ENCODE measurements at places on chromosomes 16 and 17. TPM values are rescaled to one million over a fixed set of nuclear protein-coding genes. Genes with fewer than 3 reads are reported as not detected.

The LGALS9 gene
- total RNA-seq = 482 TPM

The CCDC78 gene
- 0.80 TPM for total RNA-seq

The HEATR9 gene
- total RNA-seq = not detected

The TBC1D3E gene
- not detected for total RNA-seq

The KCNAB3 gene
- total RNA-seq = 3.3 TPM

The PLEKHM1 gene
- total RNA-seq = 59.1 TPM

The CLEC18C gene
- 0.87 TPM for total RNA-seq

The NTN1 gene
- total RNA-seq = 4.0 TPM

The NACA2 gene
- not detected for total RNA-seq

The ARL5C gene
- not detected for total RNA-seq

The KRT14 gene
- total RNA-seq = not detected

The RNF157 gene
- total RNA-seq = 11.6 TPM

The MIEF2 gene
- 13.4 TPM for total RNA-seq

GRCh38 chr17:68886401-68886800 lies 68.8 kb downstream of the ABCA8 start:
- DNase-seq = no peak

GRCh38 chr16:81863630-81864352 lies 84.7 kb downstream of the PLCG2 start:
- no peak for DNase-seq

- no peak for DNase-seq
Measured at GRCh38 chr16:79041206-79041605, 559.3 kb downstream of the MAF start.

GRCh38 chr16:67708368-67708771 lies 10.7 kb downstream of the GFOD2 start:
- no peak for DNase-seq

- DNase-seq = no peak
Measured at GRCh38 chr16:4142268-4142667, 26.0 kb upstream of the ADCY9 start.

GRCh38 chr16:3761375-3762106 lies 44.2 kb upstream of the TRAP1 start:
- DNase-seq = no peak

- DNase-seq = no peak
Measured at GRCh38 chr16:75679366-75679765, 2.6 kb upstream of the CPHXL2 start.

DNA sequence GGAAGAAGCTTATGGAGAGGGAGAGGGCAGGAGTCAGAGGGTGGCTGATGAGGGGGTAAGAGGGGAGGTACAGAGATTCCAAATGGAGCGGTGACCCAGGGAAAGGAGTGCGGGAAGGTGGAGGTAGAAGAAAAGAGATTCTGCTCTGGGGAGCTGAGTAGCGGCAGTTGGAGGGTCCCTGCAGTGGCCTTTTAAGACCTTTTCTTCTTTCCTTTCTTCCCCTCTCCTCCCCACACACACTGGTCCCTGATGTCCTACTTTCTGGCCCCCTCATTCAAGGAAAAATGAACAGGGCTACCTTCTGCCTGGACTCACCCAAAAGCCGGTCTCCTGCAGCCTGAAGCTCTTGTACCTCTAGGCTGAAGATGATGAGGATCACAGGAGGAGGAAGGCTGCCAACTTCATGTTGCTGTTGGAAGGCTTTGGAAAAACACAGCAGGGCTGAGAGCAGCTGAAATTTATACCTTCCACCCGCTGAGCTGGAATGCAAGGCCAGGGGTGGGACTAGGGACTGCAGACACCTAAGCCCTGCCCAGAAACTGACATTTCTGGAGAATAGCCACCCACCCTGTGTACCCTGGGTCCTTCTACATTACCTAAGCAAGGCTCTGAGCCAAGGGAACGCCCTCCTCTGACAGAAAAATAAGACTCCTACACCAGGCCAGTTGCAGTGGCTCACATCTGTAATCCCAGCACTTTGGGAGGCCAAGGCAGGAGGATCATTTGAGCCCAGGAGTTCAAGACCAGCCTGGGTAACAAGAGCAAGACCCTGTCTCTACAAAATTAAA lies 9.4 kb upstream of the HEATR6 start:
- DNase-seq = no peak

DNA sequence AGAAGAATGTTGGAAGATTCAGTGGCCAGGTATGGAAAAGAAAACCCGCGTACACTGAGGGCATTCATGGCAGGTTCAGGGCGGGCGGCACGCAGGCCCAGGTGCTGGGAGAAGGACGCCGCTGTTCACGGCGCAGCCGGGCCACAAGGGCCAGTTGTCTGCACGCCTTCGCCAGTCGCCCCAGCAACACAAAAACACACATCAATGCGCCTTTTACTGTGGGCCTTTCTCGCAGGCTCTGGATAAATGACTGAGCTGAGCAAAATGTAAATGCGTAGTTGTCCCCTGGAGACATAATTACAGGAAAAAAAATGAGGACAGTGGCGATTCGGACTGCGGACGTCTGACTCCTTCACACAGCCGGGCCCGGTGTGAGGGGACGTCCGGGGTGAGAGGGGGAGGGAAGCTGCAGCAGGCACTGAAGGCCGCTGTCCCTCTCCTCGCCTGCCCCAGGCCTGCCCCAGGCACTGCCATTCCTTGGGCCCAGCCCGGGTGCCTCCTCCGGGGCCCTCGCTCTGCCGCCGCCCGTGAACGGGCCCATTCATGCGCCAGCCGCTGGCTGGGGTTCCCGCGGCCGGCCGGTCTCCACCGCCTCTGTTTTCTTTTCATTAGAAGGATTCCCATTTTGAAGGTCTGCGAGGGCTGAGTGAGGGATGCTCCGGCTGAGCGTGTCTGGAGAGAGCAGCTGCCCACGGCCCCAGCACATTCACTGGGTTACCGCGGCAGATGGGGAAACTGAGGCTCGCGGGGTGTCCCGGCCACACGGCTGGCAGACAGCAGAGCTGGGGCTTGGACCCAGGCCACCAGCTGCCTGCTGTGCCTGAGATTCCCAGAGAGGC lies 6.5 kb upstream of the ZNF469 start:
- peak; percentile 24 for DNase-seq

- DNase-seq = no peak
Measured at GRCh38 chr16:22419908-22420307, 45.5 kb upstream of the CDR2 start.

DNA sequence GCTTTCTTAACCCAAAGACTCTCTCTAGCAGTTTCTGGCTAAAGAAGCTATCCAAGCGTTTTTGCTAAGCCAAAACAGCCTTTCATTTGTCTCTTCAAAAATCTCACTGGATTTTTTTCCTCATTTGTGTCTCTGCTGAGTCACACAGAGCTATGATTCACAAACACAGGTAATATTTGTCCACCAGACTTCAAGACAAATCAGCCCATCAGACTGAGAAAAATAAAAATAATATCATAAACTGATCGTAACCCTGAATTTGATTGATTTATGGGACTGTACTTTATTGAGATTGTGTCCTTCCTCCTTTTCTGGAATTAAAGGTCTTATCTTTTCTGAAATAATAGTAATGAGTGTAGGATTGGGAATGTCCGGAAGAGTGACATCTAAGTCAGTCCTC lies 25.8 kb downstream of the TRIM16 start:
- no peak for DNase-seq

- DNase-seq = no peak
Measured at GRCh38 chr17:66276328-66276937, 26.0 kb upstream of the PRKCA start.

- no peak for DNase-seq
Measured at GRCh38 chr17:77815127-77815905, 143.2 kb upstream of the TNRC6C start.

DNA sequence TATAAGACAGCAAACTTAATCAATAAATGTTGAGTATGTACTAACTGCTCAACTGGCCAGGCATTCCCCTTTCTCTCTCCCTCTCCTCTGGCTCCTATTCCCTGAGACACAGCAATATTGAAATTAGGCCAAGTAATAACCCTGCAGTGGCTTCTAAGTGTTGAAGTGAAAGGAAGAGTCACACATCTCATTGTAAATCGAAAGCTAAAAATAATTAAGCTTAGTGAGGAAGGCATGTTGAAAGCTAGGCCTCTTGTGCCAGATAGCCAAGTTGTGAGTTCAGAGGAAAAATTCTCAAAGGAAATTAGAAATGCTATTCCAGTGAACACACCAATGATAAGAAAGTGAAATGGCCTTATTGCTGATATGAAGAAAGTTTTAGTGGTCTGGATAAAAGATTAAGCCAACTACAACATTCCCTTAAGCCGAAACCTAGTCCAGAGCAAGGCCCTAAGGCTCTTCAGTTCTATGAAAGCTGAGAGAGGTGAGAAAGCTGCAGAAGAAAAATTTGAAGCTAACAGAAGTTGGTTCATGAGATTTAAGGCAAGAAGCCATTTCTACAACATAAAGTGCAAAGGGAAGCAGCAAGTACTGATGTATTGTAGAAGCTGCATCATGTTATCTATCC lies 35.4 kb upstream of the ABCC11 start:
- DNase-seq = no peak

DNA sequence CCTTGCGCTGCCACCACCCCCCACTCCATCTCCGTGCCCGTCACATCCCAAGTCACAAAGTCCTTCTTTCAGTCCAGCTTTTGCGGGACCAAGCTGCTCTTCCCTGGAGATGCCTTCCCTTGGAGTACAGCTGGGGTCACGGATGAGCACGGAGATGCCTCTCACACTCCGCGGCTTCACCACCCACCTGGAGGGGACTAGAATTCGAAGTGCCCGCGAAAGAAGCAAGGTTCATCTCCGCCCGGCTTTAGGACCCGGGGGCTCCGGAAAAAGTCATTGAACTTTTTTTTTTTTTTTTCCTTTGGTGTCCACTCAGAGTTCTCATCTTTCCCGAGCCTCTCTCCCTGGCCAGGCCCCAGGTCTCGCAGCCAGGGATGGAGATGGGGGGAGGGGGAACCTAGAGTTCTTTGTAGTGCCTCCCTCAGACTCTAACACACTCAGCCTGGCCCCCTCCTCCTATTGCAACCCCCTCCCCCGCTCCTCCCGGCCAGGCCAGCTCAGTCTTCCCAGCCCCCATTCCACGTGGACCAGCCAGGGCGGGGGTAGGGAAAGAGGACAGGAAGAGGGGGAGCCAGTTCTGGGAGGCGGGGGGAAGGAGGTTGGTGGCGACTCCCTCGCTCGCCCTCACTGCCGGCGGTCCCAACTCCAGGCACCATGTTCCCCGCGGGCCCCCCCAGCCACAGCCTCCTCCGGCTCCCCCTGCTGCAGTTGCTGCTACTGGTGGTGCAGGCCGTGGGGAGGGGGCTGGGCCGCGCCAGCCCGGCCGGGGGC lies at the start of gene FKBP10:
Gene FKBP10 (plus strand): TSS at position 624 of the 771 bp plus-strand sequence. CDS start 31 bp downstream, at position 655.
- DNase-seq = peak; percentile 53

- DNase-seq = peak; percentile 53
Measured at GRCh38 chr16:31487071-31487719, 4.3 kb downstream of the SLC5A2 start.

DNA sequence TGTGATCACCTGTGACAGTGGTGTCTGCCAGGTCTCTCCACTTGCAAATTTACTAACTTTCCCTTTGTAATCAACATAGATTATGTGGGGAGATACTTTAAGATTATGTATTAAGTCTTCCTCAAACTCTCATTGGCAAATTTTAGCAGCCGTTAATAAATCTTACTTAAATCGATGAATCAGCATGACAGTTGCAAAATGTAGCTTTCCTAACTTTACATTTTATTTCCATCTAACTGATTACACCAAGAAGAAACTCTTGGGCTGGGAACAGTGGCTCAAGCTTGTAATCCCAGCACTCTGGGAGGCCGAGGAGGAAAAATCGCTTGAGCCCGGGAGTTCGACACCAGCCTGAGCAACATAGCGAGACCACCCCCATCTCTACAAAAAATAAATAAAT lies 23.3 kb upstream of the CPNE2 start:
- DNase-seq = no peak

GRCh38 chr16:82083710-82084353 lies 48.8 kb downstream of the HSD17B2 start:
- no peak for DNase-seq

DNA sequence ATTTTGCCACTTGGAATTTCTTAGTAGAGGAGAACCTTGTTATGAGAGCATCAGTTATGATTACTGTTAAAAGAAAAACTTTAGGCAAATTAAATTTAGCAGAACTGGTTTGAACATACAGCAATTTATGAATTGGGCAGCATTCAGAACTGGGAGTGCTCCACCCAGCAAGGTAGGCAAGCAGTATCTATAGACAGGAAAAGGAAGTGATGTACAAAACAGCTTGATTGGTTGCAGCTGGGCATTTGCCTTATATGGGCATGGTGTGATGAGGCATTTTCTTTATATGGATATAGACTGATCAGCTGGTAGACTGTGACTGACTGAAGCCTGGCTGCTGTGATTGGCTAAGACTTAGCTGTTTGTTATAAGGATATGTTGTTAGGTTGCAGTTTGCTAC lies 17.6 kb upstream of the CYLD start:
- DNase-seq = no peak

DNA sequence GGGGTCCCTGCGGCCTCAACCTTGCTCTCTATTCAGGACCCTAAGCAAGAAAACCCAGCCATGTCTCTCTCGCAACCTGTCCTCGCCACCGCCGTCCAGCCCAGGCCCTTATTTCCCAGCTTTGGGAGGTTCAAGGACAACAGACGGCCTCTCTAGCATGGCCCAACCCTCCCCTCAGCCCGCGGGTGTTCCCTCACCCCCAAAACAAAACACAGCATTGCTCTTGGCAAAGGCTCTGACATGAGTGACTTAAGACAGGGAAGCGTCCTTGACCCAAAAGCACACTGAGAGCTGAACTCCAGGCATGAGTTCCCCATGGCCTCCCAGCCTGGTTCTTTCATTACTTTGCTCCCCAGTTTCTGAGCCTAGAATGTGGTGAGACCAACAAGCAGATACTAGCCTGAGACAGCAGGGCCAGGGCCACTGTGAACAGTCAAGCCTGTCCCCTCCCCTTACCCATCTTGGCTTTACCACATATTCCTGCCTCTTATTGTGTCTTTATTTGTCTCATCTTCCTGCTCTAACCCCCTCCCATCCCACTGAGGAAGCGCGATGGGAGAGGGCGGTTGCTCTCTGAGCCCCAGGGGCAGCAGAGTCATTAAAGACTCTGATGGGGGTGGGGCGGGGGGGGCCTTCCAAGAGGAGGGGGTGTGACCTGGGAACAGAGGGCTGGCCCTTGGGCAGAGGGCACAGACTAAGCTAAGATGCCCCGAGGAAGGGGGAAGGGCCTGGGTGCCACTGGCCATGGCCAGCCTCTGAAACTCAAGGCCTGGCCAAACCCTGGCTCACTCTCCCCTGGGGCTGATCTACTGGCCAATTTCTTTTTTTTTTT lies 11.8 kb downstream of the SREBF1 start:
- no peak for DNase-seq

- DNase-seq = no peak
Measured at GRCh38 chr16:58187092-58187491, 10.8 kb downstream of the CSNK2A2 start.

DNA sequence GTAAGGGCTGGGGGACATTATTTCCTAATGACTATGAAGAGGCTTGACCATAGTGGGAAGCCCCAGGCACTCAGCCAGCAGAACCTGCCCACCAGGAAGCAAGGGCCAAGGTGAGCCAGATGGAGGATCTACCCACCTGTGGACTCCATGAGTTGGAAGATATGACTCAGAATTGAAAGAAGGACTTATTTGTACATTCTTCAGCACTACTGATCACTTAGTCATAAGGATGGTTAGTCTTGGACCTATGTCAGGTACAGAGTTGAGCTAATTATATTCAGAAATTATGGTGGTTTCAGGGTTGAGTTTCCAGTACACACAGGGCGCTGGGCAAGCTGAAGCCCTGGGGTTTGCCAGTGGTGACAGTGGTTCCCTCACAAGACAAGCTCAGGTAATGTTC lies 24.0 kb upstream of the GRIN2A start:
- no peak for DNase-seq

- DNase-seq = no peak
Measured at GRCh38 chr17:51742571-51742970, 415.9 kb downstream of the CA10 start.

- no peak for DNase-seq
Measured at GRCh38 chr17:62804822-62805221, 3.3 kb downstream of the MARCHF10 start.

- DNase-seq = peak; percentile 65
Measured at GRCh38 chr17:80264205-80265075, 3.8 kb downstream of the RNF213 start.

Measured in mucosa of descending colon (tissue), 3 donors.